ENCODE measurements at places on chromosomes 13 and 19.

GRCh38 chr13:49540552-49540951, 44.8 kb downstream of the PHF11 start:
- peak; percentile 23 for DNase-seq

- DNase-seq, result no peak
Measured at GRCh38 chr19:34370117-34370516, 5.1 kb downstream of the GPI start.

DNA sequence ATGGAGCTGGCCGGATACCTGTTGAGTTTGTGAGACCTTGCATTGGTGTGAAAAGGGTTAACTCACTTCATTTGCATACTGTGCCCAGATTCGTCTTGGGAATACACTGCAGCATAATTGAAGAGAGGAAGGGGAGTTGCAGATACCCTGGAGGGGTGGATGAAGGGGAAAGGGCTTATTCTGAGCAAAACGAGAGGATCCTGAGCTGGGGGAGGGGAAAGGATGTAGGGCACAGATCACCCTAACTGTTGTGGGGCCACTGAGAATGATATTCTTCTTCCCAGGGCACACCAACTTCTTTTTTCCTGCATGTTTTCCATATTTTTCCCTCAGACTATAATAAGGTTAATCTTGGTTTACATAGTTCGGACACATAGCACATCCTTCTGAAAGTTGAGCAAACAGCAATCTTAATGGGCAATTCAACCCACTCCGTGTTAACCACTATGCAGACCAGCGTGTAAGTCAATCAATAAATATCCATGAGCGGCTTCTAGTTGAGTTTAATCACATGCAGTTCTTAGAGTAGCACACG, 11.7 kb upstream of the PTPRS start:
- no peak for DNase-seq

- no peak for DNase-seq
Measured at GRCh38 chr13:31274390-31274789, 74.6 kb downstream of the B3GLCT start.

- no peak for DNase-seq
Measured at GRCh38 chr13:109123971-109124370, 494.6 kb downstream of the MYO16 start.

DNA sequence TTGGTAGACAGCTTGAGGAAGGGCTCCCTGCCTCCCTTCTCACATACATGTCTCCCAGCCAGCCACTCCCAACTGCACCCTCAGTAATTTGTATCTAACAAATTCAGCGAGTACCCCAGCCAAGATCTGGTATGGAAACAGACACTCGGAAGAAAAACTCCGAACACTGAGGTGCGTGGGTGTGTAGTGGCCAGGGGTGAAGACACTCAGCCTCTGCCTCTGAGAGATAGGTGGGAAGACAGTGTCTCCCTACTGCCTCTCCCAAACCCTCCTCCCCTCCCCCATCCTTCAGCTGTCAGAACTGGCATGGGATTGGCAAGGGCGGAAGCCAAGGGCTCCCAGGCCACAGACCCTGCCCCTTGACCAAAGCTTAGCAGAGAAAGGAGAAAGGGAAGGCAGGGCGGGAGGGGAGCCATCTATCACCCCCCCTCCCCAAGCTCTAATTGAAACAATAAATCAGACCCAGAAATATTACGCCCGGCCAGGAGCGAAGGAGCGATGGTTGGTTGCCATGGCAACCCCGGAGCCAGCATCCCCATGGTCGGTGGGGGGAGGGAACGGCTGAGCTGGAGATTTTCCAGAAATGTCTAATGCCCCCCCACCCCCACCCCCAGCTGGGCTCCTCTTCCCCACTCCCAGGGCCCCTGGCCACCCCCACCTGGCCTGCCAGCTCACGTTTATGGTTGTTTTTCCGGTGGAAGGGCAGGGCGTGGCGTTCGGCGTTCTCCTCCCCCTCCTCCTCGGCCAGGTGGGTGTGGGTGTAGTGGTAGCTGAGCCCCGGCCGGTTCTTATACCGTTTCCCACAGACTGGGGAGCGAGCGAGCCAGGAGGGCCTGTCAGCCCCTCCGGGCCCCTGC, 7.0 kb downstream of the DPF1 start:
- no peak for DNase-seq

- DNase-seq, result no peak
Measured at GRCh38 chr13:35225159-35225558, 251.3 kb downstream of the MAB21L1 start.

DNA sequence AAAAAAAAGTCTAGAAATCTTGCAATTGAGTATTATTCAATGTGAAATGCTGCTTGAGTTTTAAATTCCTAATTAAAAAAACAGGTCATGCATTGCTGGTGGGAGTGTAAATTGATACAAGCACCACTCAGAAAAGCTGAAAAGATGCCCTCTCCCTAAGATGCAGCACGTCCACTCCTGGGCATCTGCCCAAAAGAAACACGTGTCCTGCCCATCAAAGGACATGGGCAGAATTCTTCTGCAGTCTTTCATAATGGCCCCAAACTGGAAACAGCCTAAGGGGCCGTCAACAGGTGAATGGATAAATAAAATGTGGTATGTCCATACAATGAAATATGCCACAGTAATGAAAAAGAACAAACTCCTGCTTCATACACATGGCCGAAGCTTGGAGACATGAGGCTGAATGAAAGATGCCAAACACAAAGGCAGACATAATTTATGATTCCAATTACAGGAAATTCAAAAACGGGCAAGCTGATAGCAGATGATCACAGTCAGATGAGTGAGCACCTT, 7.8 kb downstream of the POU2F2 start:
- DNase-seq, result no peak

GRCh38 chr19:20067943-20068342, 9.9 kb upstream of the ZNF90 start:
- no peak for DNase-seq

- DNase-seq, result no peak
Measured at GRCh38 chr13:98912846-98913245, 65.0 kb downstream of the DOCK9 start.

- no peak for DNase-seq
Measured at GRCh38 chr19:50537769-50538230, 24.1 kb upstream of the ASPDH start.

DNA sequence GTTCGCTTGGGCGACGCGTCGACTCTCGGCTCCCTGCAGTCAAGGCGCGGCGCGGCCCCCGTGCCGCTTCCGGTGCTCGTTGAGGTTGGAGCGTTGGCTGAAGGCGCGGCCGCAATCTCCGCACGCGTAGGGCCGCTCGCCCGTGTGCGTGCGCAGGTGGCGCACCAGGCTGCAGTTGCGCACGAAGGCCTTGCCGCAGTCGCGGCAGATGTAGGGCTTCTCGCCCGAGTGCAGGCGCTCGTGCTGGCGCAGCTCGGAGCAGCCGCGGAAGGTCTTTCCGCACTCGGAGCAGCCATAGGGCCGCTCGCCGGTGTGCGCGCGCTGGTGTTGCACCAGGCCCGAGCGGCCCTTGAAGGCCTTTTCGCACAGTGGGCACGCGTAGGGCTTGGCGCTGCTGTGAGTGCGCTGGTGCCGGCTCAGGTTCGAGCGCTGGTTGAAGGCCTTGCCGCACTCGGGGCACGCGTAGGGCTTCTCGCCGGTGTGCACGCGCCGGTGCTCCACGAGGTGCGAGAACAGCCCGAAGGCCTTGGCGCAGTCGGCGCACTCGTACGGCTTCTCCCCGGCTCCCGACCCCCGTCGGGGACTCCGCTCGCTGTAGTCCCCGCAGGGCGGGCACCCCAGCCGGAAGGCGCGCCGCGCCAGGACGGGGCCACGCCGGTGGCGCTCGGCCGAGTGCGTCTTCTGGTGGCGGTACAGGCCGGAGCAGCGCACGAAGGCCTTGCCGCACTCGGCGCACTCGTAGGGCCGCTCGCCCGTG, 5.3 kb upstream of the ZNF497 start:
- DNase-seq, result no peak

- no peak for DNase-seq
Measured at GRCh38 chr19:38020311-38020710, 113.3 kb downstream of the SIPA1L3 start.

DNA sequence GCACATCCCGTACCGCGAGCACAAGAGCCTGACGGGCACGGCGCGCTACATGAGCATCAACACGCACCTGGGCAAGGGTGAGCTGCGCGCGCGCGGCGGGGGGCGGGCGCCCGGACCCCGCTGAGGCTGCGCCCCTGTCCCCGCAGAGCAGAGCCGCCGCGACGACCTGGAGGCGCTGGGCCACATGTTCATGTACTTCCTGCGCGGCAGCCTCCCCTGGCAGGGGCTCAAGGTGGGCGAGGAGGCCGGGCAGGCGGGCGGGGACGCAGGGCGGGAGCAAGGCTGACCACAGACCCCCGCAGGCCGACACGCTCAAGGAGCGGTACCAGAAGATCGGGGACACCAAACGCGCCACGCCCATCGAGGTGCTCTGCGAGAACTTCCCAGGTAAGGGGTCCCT, 36.5 kb downstream of the BTBD2 start:
- no peak for DNase-seq

DNA sequence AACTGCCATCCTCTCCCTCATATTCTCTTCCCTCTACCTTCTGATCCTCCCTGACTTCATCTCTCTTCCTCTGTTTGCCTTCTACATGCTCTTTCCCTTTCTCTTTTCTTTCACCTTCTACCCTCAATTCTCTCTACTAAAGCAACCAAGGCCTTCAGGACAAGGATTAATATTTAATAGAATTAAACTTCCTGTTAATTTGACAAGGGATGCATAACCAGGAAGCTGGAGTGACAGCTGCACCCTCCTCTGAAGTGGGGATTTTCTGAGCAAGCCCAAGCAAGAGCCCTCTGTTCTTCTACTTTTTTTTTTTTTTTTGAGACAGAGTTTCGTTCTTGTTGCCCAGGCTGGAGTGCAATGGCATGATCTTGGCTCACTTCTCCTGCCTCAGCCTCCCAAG, 63.4 kb upstream of the MED4 start:
- peak; percentile 30 for DNase-seq

DNA sequence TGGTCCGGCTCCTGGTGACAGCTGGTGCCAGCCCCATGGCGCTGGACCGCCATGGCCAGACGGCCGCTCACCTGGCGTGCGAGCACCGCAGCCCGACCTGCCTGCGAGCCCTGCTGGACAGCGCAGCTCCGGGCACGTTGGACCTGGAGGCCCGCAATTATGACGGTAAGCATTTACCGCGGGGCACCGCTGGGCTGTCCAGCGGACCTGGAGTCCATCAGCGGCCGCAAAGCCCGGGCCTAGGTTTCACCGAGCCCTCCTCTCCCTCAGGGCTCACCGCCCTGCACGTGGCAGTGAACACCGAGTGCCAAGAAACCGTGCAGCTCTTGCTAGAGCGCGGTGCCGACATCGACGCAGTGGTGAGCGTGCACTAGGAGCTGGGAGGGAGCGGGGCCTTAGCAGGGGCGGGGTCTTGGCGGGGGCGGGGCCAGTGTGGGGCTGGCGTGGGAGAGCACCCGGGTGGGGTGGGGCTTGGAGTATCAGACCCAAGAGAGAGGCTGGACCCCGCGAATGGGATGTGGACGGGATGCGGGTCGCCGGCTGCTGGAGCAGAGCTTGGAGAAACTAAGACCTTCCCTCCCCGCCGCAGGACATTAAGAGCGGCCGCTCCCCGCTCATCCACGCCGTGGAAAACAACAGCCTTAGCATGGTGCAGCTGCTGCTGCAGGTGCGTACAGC, 8.7 kb downstream of the BCL3 start:
- DNase-seq, result no peak

- DNase-seq, result no peak
Measured at GRCh38 chr13:20311596-20311995, 79.5 kb upstream of the GJB6 start.

DNA sequence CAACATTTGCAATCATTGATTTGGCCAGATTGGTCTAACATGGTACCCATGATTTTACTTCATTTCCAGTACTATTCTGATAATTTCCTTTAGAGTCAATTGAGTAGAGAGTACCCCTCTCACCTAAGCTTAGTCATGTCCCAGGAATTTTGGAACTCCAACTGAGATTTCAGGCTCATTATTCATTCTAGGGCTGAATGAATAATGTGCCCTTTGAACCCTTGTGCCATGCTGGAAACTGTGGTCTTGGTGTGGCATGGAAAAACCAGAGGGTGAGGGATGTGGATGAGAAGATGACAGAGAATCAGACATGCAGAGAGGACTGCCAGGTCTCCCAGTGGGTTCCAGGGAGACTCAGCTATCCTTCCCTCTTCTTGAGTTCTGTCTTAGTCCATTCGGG, 30.2 kb downstream of the ITM2B start:
- DNase-seq, result no peak

DNA sequence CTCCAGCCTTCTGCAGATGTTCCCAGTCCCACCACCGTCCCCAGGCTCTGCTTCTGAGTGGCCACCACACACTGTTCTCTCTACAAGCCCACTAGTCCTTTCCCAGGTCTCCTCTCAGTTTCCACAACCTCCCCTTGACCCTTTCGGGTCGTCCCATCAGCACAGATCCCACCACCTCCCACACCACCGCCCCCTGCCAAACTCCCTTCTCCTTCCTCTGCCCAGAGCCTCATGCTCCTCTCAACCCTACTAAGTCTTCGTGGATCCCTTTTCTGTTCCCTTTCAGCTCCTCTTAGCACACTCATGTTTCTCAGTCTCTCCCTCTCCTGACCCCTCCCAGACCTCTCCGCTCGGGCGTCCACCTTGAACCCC, 1.9 kb downstream of the NAPA start:
- no peak for DNase-seq

DNA sequence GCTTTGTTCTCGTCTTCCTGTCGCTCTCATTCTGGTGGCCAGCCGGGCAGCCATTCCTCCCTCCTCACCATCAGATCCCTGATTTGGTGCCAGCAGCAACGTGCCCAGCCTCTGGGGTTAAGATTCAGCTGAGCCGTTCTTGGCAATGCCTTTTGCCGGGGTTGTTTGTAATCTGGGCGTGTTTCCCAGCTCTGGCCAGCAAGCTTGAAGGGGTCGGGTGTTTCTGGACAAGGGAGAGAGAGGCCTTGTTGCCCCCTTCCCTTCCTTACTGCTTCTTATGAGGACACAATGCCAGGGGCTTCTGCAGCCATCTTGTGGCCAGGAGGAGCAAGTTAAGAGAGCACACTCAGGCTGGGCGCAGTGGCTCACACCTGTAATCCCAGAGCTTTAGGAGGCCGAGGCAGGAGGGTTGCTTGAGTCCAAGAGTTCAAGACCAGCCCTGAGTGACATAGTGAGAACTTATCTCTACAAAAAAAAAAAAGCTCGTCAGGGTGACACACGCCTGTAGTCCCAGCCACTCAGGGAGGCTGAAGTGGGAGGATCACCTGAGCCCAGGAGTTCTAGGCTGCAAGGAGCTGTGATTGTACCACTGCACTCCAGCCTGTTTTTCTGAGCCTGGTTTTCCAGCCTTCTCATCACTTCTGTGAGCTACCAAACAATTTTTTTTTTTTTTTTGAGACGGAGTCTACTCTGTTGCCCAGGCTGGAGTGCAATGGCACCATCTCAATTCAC, 10.7 kb upstream of the CRTC1 start:
- DNase-seq, result no peak

- DNase-seq, result no peak
Measured at GRCh38 chr19:2087621-2088100, 8.5 kb downstream of the MOB3A start.

DNA sequence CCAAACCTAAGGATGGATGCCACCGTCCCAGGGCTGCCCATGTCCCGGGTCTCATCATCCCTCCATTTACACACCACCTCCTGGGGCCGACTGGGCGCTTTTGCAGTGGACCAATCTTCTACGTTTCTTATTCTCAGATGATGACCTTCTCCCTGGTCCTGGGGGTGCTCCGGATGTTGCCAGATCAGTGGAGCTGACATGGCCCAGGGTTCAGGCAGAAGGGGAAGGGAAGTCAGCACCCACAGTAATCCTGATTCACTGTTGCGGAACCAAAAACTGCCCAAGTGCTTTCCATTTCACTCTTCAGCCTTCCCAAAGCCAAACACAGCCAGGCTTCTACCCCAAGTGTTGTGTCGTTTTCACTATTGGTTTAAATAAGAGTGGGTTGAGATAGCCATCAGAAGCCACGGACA, 29.8 kb downstream of the RAB20 start:
- DNase-seq, result no peak

All from thymus (tissue), 14 donors.